ENCODE measurements at places on chromosomes 2 and 18. TPM values are rescaled to one million over a fixed set of nuclear protein-coding genes. Genes with fewer than 3 reads are reported as not detected.

Gene KIF3C
- total RNA-seq: 4.2 TPM

Gene CNDP1
- 0.16 TPM for total RNA-seq

Gene DCC
- not detected for total RNA-seq

DNA sequence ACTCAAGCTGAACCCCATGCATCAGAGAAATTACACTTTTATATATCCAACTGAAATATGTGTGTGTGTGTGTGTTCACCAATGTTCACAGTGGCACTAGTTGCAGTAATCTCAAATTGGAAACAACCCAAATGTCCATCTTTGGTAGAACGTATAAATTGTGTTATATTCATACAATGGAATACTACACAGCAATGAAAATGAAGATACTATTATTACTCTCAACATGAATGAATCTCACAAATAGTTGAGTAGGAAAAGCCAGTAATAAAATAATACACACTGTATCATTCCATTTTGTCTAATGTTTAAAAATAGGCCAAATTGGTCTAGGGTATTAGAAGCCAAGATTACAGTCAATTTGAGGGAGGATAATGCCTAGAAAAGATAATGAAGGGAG is 48.0 kb upstream of the NFE2L2 start:
- H3K27ac ChIP-seq: no peak overlapping the region
- no peak for DNase-seq
- H3K4me1 ChIP-seq: peaks cover 29% of the 10 kb centered on the region
- no peaks in the 10 kb centered on the region for H3K27me3 ChIP-seq
- H3K36me3 ChIP-seq: peaks cover 2% of the 10 kb centered on the region
- H3K4me3 ChIP-seq: no peak overlapping the region

GRCh38 chr2:219629976-219630695 is 2.7 kb downstream of the SLC4A3 start:
- H3K36me3 ChIP-seq: no peaks in the 10 kb centered on the region
- H3K27me3 ChIP-seq: peaks cover 14% of the 10 kb centered on the region
- no peak overlapping the region for H3K4me3 ChIP-seq
- no peak overlapping the region for H3K27ac ChIP-seq
- peaks cover 4% of the 10 kb centered on the region for H3K4me1 ChIP-seq

GRCh38 chr2:54568876-54569321 is 112.8 kb downstream of the SPTBN1 start:
- DNase-seq: no peak
- H3K4me3 ChIP-seq: peak overlapping the region; percentile 91
- H3K27ac ChIP-seq: peak overlapping the region; percentile 97
- no peaks in the 10 kb centered on the region for H3K36me3 ChIP-seq

DNA sequence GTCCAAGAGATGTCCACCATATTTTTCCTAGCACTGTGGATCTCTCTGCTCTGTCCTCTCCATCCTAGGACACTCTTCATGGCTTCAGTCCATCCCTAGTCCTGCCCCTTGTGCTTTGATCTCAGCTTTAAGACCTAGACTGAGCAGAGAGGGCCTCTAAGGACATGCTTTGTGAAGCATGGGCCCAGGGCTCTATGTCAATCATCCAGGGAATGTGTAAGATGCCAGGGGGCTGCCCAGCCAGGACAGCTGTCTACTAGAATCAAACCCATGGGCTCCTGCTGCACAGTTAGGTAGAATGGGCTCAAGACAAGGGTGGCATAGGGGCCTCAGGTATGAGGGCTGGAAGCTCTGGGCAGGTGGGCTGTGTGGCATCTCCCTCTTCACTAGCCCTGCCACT is 24.9 kb downstream of the TET3 start:
- DNase-seq: no peak
- no peak overlapping the region for H3K27ac ChIP-seq
- H3K27me3 ChIP-seq: no peaks in the 10 kb centered on the region
- no peak overlapping the region for H3K4me3 ChIP-seq
- peaks cover 32% of the 10 kb centered on the region for H3K4me1 ChIP-seq

Gene DIPK1C
- not detected for total RNA-seq

Gene SETBP1
- total RNA-seq: 3.8 TPM

- DNase-seq: no peak
- no peaks in the 10 kb centered on the region for H3K36me3 ChIP-seq
- no peaks in the 10 kb centered on the region for H3K27me3 ChIP-seq
Measured at GRCh38 chr2:53098696-53099078, 668.9 kb upstream of the CHAC2 start.

Gene PSMA8
- total RNA-seq: 0.81 TPM

DNA sequence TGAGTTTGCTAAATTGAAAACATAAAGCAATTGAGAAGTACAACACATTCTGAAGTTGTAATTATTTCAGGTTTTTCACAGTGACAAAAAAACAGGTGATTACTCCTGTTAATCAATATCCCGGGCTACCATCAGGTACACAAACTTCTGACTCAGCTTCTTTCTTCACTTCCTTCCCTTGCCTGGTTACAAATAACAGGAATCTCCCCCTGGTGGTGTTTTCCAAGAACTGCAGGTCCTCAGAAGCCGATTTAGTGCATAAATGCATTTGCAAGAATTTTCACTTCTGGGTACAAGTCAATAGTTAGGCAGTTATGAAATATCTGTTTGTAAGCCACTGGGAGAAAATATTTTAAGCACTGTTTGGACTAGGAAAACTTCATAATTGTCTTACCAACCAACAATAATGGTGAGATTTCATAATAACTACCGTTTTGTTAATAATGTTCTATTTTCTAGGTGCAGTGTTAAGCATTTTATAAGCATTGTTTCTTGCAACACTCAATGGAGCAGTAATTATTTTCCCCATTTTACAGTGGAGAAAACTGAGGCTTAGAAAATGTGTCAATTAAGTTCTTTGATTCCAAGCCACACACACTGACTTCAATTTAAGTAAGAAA is 12.4 kb upstream of the GMCL1 start:
- H3K4me3 ChIP-seq: no peak overlapping the region
- no peaks in the 10 kb centered on the region for H3K27me3 ChIP-seq
- no peak overlapping the region for H3K27ac ChIP-seq
- DNase-seq: peak; percentile 75

Gene WBP1
- 65.0 TPM for total RNA-seq

Gene TUBA4B
- not detected for total RNA-seq

DNA sequence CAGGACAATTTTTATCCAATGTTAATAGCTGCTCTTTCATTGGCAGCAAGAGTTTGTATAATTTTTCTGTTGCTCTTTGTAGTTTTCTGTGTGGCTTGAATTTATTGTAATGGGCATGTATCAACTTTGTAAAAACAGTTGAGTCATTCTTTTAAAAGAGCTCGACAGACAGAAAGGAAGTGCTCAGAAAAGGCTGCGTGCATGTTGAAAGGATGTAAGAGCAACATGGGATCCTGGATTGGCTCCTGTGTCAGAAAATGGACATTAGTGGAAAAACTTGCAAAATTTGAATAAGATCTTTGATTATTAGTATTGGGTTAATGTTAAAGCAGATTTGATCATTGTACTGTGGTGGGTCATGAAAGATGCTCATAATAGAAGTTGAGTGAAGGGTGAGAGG is 93.3 kb upstream of the CDC42EP3 start:
- no peak overlapping the region for H3K27ac ChIP-seq
- no peak for DNase-seq
- H3K27me3 ChIP-seq: no peaks in the 10 kb centered on the region
- no peaks in the 10 kb centered on the region for H3K36me3 ChIP-seq

- H3K27ac ChIP-seq: no peak overlapping the region
- no peak overlapping the region for H3K4me3 ChIP-seq
- no peaks in the 10 kb centered on the region for H3K27me3 ChIP-seq
- no peaks in the 10 kb centered on the region for H3K4me1 ChIP-seq
Measured at GRCh38 chr2:2703762-2704427, 372.8 kb upstream of the MYT1L start.

DNA sequence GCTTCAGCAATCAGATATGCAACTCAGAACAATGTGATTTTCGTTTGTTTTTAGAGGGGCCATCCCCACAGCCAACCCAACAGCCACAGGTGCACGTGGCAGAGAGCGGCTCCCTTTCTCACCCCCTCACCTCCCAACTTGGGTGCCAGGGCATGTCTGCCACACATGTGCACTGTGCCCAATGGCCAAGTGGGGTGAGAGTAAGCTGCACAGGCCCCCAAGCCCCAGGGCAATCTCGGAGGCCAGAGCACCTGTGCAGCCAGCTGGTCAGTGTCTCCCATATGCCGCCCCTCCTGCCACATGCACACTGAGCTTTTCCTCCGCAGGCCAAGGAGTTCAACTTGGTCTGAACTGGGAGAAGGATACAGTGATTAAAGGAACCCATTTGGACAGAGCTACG is 1130.2 kb downstream of the DSC3 start:
- H3K4me3 ChIP-seq: no peak overlapping the region
- H3K27ac ChIP-seq: no peak overlapping the region
- no peak for DNase-seq
- H3K27me3 ChIP-seq: no peaks in the 10 kb centered on the region
- H3K36me3 ChIP-seq: no peaks in the 10 kb centered on the region

- no peak overlapping the region for H3K27ac ChIP-seq
- no peaks in the 10 kb centered on the region for H3K36me3 ChIP-seq
- H3K4me3 ChIP-seq: no peak overlapping the region
- H3K27me3 ChIP-seq: peaks cover 7% of the 10 kb centered on the region
- DNase-seq: no peak
Measured at GRCh38 chr18:25725501-25725900, 364.9 kb downstream of the SS18 start.

DNA sequence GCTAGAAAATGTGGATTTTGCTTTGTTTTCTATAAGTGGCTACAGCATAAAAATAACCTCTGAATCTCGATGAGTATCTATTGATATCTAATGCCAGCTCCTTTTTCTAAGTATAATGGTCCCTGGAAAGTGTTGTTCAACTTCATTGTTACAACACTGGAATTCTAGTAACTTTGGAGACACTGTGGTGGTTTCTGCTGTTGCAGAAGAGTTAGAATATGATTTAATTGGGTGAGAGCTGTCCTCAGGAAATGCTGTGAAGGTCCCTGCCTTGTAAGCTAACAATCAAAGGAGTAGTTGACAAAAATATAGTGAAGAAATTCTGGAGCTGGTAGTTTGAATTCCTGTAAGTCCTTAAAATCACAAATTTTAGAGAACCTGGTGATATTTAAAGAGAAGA is 62.1 kb downstream of the C18orf63 start:
- peaks cover 4% of the 10 kb centered on the region for H3K36me3 ChIP-seq
- H3K27me3 ChIP-seq: no peaks in the 10 kb centered on the region
- H3K27ac ChIP-seq: peak overlapping the region; percentile 6

Gene CCDC148
- not detected for total RNA-seq

GRCh38 chr2:170996316-170996715 is 67.3 kb downstream of the GORASP2 start:
- no peak overlapping the region for H3K27ac ChIP-seq
- H3K4me1 ChIP-seq: no peaks in the 10 kb centered on the region
- H3K36me3 ChIP-seq: peaks cover 2% of the 10 kb centered on the region
- no peaks in the 10 kb centered on the region for H3K27me3 ChIP-seq
- no peak for DNase-seq

Gene IL18RAP
- 7.6 TPM for total RNA-seq
